ENCODE measurements at places on chromosomes 7 and 10.

DNA sequence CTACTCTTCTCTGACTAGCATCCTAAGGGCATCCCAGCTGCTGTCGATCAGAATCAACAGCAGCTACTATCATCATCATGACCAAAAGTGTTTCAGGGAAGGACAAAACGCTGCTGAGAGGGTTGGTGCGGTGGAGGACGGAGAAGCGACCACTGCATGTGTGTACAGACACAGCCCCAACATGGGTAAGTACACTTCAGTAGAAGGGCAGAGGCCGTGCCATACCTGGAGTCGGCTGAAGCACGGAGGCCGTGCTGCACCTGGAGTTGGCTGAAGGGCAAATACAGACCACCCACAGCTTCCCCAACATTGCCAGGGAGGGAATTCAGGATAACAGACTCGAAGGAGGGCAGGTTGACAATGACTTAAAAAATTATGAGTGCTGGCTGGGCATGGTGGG is 67.8 kb upstream of the CYTH3 start:
- no peak for DNase-seq

DNA sequence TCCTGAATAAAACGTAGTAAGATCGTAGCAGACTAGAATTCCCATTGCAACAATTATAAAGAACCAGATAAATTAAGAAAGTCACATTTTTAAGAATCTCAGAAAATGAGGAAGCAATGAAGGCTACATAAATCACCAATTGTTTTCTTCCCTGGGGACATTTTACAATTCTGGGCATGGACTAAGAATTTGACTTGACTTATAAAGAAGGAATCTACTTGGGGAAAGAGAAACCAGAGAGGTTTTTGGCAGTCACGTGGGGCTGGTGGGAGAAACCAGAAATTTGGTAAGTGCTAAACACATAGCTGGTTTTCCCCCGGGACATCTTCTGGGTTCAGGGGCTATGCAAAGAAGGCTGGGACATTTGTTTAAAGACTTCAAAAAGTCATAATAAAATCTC is 109.8 kb upstream of the IL6 start:
- no peak for DNase-seq

DNA sequence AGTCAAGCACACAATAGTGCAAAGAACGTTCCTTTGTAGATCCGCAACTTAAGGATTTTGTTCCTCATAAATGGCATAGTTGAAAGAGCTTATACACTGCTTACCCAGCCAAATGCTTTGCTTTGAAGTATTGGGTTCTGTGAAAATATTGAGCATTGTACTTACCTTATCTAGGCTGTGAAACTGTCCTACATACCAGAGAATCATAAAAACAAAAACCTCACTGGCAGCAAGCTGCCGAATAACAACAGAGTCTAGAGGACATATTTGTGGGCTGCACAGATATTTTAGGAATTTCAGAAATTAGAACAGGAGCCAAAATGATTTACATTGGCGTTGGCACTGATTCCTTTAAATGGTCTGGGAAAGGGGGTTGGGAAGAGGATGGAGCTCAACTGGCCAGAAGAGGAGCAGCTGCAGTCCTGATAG is 174.8 kb downstream of the RTKN2 start:
- DNase-seq, result no peak

DNA sequence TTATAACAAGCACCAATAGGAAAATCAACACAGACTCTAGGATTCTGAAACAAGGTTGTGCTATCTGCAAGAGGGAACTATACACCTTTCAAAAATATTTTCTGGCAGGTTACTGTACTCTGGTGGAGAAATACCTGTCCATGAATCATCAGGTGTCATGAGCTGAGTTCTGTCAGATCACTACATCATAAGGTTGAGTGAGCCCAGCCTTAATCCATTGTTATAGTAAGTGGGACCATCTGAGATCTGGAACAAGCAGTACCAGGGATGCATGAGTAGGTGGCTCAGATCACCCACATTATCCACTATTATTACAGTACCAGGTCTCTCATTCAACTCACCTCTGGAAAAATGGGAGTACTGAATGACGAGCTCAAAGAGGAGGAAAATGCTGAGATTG is 212.4 kb downstream of the DGKI start:
- DNase-seq, result no peak

DNA sequence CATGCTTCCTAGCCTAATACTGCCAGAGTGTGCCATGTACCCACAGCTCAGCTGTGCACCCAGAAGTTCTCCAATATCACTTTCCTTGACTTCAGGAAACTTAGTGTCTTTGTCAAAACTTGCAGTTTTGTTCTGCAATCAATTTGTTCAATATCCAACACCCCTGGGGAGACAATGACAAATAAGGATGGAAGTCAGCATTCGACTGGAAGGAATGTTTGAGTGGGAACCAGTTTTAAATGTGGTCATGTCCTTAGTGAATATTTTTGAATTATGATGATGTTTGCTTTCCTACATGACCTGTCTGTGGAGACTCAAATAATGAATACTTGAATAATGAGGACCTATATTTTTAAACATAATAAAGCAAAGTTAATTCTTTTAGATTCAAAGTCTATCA is 112.0 kb downstream of the ANK3 start:
- DNase-seq, result no peak

DNA sequence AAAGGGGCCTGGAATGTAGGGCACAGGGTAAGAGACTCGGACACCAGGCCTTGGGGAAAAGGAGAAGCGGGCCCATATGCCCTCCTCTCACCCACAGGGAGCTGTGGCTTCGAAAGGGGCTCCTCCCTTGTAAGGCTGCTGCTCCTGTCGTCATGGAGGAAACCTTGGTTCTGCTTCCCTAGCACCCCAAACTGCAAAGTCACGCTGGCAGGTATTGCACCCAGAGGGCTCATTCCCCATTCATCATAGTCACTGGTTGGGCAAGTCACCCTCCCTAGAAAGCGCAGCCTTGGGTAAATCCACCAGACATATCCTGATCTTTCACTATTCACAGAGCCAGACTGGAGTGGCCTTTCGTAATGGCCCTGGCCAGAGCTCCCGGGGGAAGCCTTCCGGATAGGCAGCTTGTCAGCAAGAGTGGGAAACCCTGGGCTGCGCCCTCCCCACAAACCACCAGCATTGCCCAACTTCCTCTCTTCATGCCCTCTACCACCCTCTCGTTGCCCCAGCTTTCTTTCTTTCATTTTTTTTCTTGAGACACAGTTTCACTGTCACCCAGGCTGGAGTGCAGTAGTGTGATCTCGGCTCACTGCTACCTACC is 121.0 kb downstream of the HIP1 start:
- DNase-seq, result no peak

DNA sequence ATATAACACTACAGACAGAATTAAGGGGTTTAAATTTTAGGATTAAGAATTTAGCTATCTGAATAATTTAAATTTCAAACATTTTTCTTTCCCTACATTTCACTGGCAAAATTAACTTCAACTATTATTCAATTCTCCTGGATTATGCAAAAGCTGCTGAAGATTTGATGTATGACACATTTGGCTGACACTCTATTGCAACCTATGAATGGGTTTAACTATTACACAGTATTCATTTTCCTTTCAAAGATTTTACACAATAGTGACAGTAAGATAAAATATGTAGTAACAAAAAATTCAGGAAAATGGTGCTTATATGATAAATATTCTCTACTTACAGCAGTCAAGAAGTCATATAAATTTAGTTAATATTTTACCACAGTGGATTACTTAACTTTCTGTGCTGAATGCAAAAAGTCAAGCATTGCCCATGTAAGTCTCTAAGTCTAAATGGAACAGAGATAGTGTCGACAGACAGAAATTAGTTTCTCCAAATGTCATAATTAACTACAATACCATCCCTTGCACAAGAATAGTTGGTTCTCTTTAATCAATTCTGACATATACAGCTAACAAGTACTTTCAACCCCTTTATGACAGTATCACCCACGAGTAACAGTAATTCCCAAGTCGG is 194.1 kb upstream of the FRMD4A start:
- DNase-seq, result no peak

- no peak for DNase-seq
These were observed 57.1 kb downstream of the TACR2 start for GRCh38 chr10:69359594-69359993.

DNA sequence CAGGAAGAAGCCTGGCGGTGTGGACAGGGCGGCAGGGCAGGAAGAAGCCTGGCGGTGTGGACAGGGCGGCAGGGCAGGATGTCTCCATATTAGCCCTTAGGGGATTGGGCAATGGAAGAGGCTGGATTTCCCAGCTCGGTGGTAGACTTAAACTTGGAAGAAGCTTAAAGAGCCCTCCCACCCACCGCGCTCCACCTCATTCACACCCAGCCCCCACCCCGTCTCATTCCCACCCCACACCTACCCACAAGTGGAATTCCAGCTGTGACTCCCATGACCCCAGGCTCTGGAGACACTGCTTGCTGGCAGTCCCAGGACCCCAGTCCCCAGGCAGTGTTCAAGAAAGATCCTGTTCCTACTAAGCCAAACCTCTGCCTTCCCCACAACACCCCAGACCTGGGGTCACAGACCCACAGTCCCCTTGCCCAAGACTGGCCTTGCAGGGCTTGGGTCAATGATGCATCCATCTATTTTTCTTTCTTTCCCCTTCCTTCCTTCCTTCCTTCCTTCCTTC is 34.0 kb downstream of the SPDYE6 start:
- DNase-seq, result no peak

DNA sequence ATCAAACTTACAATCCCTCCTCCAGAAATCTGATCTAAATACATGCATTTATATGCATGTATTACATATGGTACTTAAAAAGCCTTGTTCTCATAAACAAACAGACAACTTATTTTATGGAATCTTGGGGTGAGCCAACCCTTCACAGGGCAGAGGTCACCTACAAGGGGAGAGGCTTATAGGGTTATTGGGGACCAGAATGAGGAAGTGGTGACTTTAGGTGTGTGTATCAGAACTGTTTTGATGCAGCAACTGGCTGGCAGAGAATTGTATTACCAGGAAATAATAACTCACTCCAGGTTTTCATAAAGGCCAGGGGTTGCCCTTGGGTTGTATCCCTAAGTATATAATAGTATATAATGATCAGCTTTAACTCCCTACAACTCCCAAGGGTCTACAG is 91.1 kb downstream of the SVIL start:
- no peak for DNase-seq

DNA sequence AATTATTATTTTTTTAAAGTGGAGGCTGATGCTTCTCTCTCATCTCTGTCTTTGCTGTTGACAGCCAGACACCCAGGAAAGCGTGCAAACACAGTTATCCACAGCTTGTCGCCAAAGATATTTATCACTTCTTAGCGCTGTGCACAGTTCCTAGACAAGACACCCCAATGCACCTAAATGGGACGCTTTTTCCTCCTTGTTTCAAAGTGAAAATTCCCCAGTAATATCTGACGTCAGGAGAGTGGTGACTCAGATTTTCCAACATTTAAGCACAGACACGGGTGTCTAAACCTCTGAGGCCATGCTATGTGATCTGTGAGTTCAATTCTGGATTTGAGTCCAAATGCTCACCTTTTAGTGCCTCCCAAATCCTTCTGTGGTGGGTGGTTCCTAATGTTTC is 151.6 kb downstream of the EMX2 start:
- no peak for DNase-seq

DNA sequence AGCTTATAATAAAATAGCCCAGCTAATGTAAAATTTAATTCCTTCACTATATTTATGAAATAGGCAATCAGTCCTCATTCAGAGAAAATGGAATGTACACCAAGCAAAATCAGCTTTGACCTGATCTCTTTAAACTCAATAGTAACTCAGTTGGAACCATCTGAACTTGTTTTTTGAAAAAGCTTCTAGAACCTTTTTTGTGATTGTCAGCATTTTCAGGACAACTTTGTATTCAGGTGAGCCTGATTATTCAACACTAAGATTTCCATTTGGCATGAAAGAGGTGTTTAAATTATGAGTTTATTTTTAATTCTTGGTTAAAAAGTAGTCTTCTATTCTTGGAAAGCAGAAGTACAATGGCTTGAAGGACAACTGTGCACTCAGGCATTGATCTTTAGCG is 89.5 kb downstream of the FRMD4A start:
- DNase-seq, result no peak

GRCh38 chr7:52838981-52839411 is 196.4 kb upstream of the POM121L12 start:
- no peak for DNase-seq

- DNase-seq, result no peak
These were observed 112.6 kb downstream of the DGKI start for GRCh38 chr7:137734221-137734620.

DNA sequence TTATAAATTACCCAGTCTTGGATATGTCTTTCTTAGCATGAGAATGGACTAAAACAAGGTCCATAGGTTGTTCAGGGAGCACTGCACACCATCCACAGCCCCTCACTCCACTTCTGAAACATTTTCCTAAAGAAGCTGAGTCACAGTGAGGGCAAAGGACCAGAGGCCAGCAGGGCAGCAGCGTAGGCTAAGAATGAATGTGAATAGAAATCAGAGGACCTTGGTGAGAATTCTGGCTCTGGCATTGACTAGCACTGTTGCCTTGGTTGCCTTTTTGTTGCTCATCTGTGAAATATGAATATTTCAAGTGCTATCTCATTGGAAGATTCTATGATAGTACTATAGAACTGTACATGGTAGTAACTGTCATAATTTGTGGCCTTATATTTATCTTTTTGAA is 41.7 kb upstream of the TOMM7 start:
- no peak for DNase-seq

All from GM12864 (cell line).